ENCODE measurements at places on chromosomes 4 and X. TPM values are rescaled to one million over a fixed set of nuclear protein-coding genes. Genes with fewer than 3 reads are reported as not detected.

SPP1 gene
- 11.6 TPM for total RNA-seq

CCSER1 gene
- total RNA-seq, result 1.9 TPM

FAM9B gene
- total RNA-seq, result not detected

RHOH gene
- total RNA-seq, result 0.65 TPM

CYLC1 gene
- total RNA-seq, result not detected

FGF5 gene
- total RNA-seq, result under 0.01 TPM

NMU gene
- total RNA-seq, result 0.23 TPM

VGLL1 gene
- total RNA-seq, result not detected

TRIM75 gene
- not detected for total RNA-seq
